ENCODE measurements at places on chromosomes 7 and 10.

- DNase-seq: no peak
Observed at GRCh38 chr10:75663947-75664664, 232.7 kb downstream of the LRMDA start.

DNA sequence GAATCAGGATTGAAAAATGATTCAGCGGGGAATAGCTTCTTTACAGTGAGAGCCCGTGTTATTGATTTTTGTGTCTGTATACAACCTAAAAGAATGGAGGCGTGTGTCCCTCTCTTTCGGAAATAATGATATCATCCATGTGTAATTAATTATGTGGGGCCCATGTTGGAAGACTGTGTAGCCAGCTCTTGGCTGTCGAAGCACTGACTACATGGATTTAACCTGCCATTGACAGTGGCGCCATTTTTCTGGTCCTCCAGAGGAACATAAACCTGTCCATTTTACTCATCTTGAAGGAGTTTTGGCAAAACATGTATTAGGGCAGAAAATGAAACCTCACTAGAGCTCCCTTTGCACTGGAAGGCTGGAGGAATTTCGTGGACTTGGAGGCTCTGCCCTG lies 119.6 kb downstream of the ITIH5 start:
- DNase-seq: no peak

- no peak for DNase-seq
Observed at GRCh38 chr7:137755427-137755826, 91.3 kb downstream of the DGKI start.

DNA sequence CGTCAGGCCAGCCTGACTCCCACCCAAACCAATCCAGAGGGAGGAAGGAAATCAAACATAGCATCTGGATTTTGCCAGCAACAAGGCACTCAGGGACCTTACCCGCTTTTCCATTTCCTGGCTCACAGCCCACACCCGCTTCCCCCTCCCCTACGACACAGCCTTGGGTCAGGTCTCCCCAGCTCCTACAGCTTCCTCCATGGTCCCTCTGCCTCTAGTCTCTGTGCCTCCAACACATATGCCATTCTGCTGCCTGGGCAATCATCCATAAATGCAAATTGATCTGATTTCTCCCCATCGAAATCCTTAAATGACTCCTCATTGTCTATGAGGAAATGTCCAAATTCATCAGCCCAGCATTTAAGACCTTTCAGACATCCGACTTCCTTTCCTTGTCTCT lies 53.2 kb upstream of the CUX1 start:
- no peak for DNase-seq

DNA sequence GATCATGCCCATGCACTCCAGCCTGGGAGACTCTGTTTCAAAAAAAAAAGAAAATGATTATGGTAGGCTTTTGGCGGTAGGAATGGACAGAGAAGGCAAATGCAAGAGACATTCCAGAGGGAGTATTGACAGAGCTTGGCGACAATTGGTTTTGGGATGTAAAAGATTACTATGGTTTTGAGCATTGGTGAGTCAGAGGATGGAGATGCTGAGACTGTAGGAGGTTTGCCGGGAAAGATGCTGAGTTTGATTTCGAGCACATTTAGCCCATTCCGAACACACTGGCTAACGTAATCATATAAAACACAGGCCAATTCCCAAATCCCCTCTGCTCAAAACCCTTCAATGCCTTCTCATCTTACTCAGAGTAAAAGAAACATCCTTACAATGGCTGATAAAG lies 161.6 kb upstream of the MKLN1 start:
- DNase-seq: no peak

GRCh38 chr7:120033114-120033513 lies 239.9 kb upstream of the KCND2 start:
- DNase-seq: no peak

GRCh38 chr10:17460756-17461155 lies 6.4 kb upstream of the ST8SIA6 start:
- no peak for DNase-seq
